ENCODE measurements at places on chromosomes 3 and 15.
A peak's percentile ranks its signal among the peaks of the same experiment; 100 is the strongest.

DNA sequence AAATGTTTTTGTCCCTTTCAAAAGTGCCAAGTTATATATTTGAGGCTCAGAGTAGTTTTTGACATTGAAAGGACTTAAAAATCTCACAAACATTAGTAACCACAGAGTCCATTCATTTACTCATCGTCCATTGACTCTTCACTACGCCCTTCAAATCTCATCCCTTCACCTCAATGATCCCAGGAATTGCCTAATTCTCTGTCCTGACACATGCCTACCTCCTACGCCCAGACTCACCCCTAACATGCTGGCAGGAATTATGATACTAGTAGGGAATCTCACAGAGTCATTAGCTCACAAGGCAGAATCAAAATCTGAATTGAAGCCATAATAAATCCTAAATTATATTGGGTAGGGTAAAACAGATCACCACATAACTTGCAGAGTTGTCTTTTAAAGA, 410.1 kb downstream of the RAP2B start:
- no peaks in the 10 kb centered on the region for H3K27me3 ChIP-seq
- no peaks in the 10 kb centered on the region for H3K36me3 ChIP-seq
- no peak overlapping the region for H3K4me3 ChIP-seq
- H3K27ac ChIP-seq, result no peak overlapping the region
- DNase-seq, result no peak
- H3K4me1 ChIP-seq, result no peaks in the 10 kb centered on the region

GRCh38 chr15:92883163-92883875, 16.8 kb upstream of the CHD2 start:
- H3K27me3 ChIP-seq, result no peaks in the 10 kb centered on the region
- DNase-seq, result no peak
- H3K36me3 ChIP-seq, result peaks cover 41% of the 10 kb centered on the region
- peak overlapping the region; percentile 86 for H3K4me3 ChIP-seq

- H3K27me3 ChIP-seq, result peaks cover 24% of the 10 kb centered on the region
- peaks cover 20% of the 10 kb centered on the region for H3K4me1 ChIP-seq
- peak; percentile 9 for DNase-seq
- no peaks in the 10 kb centered on the region for H3K36me3 ChIP-seq
Measured at GRCh38 chr3:181713280-181713647, 1.5 kb downstream of the SOX2 start.

- no peak overlapping the region for H3K27ac ChIP-seq
- no peak for DNase-seq
- peaks cover 10% of the 10 kb centered on the region for H3K4me1 ChIP-seq
- no peak overlapping the region for H3K4me3 ChIP-seq
Measured at GRCh38 chr3:184805351-184806038, 6.5 kb upstream of the VPS8 start.

- DNase-seq, result no peak
- H3K4me3 ChIP-seq, result no peak overlapping the region
- H3K27me3 ChIP-seq, result peaks cover 26% of the 10 kb centered on the region
- H3K4me1 ChIP-seq, result no peaks in the 10 kb centered on the region
Measured at GRCh38 chr15:27459836-27460235, 488.9 kb downstream of the GABRG3 start.

DNA sequence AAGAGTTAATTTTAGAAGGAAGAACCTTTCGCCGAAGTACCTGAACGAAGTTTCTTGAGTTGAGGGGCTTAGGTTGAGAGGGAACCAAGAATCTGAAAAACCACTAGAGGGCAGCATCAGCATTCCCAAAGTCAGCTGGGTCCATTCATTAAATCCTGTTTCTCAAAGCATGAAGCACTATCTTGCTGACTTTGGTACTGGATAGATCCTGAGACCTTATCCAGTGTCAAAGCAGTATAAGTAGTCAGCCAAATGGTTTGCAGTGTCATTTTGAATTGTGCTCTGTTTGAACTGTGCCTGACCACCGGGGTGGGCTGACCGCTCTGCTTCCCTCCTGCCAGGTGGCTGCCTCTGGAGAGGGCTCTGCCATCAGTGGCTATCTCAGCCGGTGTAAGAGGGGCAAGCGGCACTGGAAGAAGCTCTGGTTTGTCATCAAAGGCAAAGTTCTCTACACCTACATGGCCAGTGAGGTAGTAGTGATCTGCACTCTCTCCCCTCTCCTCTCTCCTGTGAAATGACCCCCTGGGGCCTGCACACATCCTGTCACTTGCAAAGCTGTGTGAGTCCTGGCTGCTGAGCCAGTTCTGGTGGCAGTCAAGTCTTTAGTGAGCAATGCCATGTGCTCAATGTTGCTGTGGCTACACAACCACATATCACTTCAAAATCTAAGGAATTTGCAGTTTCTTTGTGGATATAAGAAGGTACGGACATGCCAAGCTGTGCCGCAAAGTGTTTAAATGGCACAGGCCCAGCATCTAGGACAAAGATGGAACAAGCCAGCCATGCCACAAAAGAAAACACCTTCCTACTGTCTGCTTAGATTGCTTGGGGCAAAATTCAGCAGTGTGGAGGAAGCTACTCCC, 21.4 kb upstream of the NR2C2 start:
- H3K27me3 ChIP-seq, result no peaks in the 10 kb centered on the region
- peak; percentile 45 for DNase-seq
- no peak overlapping the region for H3K4me3 ChIP-seq
- H3K4me1 ChIP-seq, result no peaks in the 10 kb centered on the region

Data from PC-9 (cell line).